ENCODE measurements at places on chromosomes 16 and 17.

DNA sequence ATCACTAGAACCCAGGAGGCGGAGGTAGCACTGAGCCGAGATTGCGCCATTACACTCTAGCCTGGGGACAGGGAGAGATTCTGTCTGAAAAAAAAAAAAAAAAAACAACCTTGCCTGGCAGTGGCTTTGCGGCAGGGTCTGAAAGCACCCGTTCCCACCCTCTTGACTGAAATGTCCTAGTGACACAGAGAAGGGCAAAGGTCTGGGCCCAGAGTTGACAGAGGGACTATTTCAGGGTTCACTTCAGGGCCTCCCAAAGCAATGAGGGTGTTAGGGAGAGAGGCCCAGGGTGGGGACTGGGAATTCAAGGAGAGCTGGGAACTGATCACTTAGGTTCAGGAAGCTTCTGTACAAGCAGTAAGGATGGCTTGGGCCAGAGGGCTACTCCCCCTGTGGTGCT, 13.8 kb upstream of the CDRT15L2 start:
- no peak for DNase-seq

DNA sequence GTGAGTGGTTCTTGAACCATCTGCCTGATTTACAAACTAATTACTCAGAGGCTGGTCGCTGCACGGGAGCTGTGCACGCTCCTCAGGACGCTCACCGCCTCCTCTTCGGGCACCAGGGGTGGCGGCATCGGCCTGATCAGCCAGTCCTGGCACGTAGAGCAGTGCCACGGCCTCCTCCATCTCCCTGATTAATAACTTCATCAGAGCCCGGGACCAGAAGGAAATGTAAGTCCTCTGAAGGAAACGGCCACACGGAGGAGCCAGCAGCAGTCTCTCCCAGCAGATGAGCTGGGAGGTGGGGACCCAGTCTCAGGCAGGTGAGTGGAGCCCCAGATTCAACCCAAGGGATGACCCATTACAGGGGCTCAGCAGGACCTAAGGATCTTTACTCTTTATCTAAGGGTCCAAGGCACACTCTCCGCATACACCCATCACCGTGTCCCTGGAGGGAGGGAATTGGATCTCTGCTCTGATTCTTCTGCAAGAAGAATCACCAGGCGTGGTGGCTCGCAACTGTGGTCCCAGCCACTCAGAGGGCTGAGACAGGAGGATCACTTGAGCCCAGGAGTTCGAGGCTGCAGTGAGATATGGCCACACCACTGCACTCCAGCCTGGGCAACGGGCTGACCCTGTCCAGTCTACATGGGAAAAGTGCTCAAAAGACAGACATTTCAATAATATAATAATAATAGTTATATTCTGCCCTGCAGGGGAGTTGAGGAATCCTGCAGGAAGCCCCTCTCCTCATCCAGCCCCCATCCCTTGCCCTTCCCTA, 366.5 kb downstream of the SEC14L1 start:
- no peak for DNase-seq

DNA sequence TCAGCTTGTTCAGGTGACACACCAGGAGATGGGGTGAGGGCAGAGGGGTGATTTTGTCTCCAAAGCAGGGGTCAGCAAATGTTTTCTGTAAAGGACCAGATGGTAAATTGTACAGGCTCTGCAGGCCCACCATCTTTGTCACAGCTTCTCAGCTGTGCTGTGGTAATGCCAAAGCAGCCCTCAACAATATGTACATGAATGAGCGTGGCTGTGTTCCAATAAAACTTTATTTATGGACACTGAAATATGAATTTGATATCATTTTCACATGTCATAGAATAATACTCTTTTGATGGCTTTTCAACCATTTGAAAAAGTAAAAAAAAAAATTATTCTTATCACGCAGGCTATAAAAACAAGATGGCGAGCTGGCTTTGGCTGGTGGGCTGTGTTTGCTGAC, 206.4 kb upstream of the RPL38 start:
- no peak for DNase-seq

GRCh38 chr17:73293031-73293430, 18.8 kb downstream of the CDC42EP4 start:
- DNase-seq, result no peak

- no peak for DNase-seq
These were observed 7.9 kb downstream of the SMCR8 start for GRCh38 chr17:18323007-18323406.

DNA sequence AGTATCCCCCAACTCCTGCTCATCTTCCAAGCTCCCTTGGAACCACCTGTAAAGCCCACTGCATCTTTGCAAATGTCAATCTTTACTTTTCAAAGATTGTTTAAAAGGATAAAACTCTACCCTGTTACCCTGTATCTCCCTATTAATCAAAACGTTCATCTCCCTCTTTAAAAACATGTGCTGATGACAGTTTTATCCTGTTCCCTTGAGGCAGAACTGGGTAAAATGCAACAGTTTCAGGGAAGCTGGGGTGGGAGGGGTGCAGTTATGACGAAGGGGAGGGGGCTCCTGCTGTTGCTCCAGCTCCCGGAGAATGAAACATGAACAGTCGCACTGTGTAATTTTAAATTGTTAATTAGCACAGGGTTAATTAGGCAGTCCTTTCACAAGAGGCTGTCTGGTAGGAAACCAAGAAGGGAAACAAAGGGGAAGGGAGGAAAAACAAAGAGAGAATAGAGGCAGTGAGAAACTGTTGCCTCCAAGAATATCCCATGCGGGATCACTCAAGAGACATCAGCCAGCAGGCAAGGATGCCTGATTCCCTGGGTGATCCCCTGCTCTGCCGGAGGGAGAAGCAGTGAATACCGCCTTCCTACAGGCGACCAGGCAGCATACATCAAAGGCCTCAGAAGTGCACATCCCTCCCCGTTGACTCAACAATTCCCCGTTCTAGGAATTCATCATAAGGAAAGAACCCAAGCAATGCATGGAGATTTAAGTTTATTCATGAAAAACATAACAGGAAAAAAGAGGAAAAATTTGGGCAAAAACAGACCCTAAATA, 84.2 kb downstream of the ZFHX3 start:
- no peak for DNase-seq

- no peak for DNase-seq
These were observed 643.5 kb downstream of the CDH11 start for GRCh38 chr16:64478252-64478906.

DNA sequence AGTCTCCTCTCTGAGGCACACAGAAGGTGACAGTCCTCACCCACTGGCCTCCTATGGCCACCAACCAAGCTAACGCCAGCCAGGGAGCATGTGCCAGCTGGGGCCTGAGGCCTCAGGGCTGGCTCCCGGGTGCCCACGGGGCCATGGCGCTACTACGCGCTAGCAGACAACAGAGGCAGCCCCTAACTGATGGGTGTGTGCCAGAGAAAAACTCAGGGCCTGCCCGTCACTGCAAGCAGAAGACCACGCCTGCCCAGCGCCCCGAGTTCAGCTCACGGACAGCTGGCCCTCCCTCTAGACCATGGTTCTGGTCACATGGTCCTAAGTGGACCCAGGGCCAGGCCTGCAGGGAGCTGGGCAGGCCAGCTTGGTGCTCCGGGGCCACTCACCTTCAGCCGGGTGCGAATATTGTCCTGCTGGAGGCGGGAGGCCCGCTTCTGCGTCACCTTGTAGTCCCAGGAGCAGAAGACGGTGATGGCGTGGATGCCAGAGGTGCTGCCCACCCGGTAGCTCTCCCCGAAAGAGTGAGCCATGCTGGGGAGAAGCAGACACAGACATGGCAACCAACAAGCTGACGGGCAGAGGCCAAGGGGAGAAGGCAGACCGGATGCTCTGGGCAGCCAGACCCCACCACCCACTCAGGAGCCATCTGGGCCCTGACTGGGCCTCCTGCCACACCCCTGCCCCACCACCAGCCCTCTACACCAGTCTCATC, 6.2 kb downstream of the TMC6 start:
- DNase-seq, result no peak

GRCh38 chr16:51635181-51635580, 484.1 kb upstream of the SALL1 start:
- no peak for DNase-seq

DNA sequence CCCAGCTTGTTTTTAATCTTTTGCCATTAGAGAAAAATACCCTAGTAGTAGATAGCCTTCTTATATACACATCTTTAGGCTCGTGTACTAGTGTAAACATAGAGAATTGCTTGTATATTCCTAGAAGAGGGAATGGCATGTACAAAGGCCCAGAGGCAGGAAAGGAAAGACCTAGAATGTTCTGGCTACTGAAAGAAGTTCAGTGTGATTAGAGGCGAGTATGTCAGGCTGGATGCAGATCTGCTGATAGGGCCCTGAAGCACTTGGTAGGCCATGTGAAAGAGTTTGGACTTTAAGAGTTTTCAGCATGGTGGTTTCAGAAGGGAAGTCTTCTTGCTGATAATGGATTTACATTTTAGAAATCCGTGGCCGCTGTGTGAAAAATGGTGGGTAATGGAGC, 17.4 kb downstream of the CTCF start:
- DNase-seq, result no peak

GRCh38 chr17:28180449-28180848, 138.0 kb downstream of the NLK start:
- no peak for DNase-seq

- DNase-seq, result no peak
These were observed 474.3 kb upstream of the TOM1L1 start for GRCh38 chr17:54426296-54426886.

DNA sequence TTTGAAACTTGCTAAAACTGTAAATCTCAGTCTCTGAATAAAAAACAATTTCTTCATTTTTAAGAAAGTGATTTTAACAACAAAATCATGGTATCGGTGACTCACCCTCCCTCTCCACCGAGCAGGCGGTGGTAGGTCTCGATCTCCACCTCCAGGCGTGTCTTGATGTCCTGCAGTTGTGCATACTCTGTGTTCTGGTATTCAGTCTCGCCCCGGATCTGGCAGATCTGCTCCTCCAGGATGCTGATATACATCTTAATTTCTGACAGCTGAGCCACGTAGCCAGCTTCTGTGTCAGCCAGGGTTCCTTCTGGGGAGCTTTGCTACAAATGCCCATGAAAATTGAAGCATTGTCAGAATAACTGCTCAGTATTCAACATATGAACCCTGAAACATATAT, 15.4 kb upstream of the KRT24 start:
- no peak for DNase-seq

DNA sequence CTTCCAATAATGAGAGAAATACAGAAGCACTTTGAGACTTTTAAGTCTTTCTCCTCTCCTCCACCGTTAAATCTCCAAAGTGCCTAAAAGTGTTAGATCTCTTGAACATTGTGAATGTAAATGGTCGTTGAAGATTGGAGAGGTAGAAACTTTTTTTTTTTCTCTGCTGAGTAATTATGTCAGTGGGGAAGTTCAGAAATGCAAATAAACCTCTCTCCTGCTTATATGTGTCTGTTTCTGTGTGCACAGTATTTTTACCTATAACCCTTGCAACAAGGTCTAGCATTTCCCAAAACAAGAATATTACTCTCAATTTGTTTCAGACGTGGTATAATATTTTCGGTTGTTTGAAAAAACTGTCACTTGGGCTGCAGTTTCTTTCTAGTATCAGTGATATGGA, 833.6 kb upstream of the CDH8 start:
- DNase-seq, result no peak

- DNase-seq, result no peak
These were observed 51.0 kb upstream of the TOX3 start for GRCh38 chr16:52597772-52598483.

GRCh38 chr16:19488213-19488640, 33.7 kb downstream of the GDE1 start:
- no peak for DNase-seq

GRCh38 chr16:89004209-89004831, 27.3 kb upstream of the CBFA2T3 start:
- DNase-seq, result no peak

DNA sequence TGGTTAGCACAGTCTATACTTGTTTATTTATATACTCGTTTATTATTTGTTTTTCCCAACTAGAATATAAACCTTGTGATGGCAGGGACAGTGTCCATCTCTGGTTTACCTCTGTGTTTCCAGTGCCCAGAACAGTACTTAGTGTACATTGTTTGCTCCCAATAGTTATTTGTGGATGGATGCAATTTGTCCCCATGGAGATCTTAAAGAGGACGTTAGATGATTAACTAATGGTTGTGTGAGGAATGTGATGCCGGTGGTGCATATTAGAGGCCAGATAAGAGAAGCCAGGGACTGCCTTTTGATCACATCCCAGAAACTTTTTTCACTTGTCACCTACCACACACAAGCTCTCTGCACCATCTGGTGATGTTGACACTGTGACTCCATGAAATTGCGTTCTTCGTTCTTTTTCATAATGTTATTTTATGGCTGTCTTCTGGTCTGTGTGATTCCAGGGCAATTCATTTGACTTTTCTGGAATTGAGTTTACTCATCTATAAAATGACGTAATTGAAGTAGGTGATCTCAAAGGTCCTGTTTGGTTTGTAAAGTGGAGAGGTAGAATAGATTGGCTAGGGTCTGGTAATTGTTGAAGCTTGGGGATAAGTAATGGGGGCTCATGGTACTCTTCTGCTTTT, 1.2 kb downstream of the COX10 start:
- no peak for DNase-seq

- no peak for DNase-seq
These were observed 583 bp upstream of the ZNF747 start for GRCh38 chr16:30535106-30535776.

GRCh38 chr16:76490036-76490639, 212.9 kb downstream of the CNTNAP4 start:
- no peak for DNase-seq

DNA sequence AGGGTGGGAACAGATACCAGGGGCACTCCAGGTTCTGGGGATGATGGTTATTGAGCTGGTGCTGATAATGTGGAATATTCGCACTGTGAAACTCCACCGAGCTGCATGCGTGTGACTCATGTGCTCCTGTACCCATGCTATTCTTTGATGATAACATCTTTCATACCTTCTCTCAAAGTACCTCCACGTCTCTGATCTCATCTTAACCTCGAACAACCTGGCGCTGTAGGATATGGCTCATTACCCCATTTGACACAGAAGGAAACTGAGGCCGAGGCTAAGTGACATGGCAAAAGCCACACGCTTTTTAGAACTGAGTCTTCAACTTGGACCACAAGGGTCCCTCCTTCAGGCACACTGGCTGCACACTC, 30.2 kb upstream of the MRPS23 start:
- peak; percentile 26 for DNase-seq

DNA sequence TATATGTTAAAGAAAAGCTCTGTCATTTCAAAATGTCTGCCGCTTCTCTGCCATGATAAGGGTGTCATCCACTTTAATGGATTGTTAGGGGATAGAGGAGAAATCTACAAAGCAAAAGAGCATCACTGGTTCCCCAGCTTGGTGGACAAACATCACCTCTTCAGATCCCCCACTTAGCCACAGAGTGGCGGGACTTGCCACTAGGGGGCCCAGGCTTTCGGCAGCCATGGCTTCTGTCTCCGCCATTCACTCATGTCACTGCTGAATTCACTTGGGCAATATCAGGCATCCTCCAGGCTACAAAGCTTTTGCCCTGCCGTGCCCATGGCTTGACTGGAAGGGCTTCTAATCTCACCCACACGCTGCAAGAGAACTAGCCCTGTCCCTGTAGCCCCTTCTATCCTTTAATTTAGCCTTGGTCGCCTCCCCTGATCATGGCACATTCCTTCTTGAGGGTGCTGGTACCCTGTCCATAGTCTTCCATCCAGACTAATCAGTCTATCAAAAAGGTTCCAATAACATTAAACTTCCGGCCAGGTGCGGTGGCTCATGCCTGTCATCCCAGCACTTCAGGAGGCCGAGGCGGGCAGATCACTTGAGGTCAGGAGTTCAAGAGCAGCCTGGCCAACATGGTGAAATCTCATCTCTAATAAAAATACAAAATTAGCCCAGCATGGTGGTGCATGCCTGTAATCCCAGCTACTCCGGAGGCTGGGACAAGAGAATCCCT, 34.7 kb downstream of the SBK1 start:
- peak; percentile 61 for DNase-seq
